Stimulated activated CD8-positive, alpha-beta memory T cell treated with anti-CD3 and anti-CD28 coated beads, Interleukin-2, amount 100 ng/mL, for 1 hour (primary cell): ENCODE measurements at places on chromosomes 13 and 19.

- DNase-seq: no peak
These were observed 29.1 kb downstream of the SIGLEC5 start for GRCh38 chr19:51600940-51601580.

GRCh38 chr13:113963376-113963775 lies 10.5 kb downstream of the C13orf46 start:
- DNase-seq: no peak

DNA sequence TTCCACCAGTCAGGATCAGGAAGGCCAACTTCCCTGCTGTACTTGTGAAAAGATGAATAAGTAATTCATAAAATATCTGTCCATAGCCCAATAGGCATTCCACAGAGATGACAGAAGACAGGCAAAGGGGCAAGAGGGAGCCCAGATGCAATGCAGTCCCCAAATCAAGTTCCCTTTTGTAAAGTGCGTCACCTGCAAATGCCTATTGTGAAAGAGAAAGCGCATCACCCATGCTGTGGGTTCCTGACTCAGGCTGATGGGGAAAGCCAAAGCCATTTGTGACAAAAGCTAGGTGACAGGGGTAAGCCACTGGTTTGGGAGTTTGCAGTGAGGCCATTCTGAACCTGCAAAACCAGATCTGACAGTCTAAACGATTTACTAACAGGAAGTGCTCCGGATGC lies 157.5 kb upstream of the ZNF536 start:
- no peak for DNase-seq

GRCh38 chr13:21243045-21243897 lies 66.8 kb downstream of the MRPL57 start:
- DNase-seq: no peak

DNA sequence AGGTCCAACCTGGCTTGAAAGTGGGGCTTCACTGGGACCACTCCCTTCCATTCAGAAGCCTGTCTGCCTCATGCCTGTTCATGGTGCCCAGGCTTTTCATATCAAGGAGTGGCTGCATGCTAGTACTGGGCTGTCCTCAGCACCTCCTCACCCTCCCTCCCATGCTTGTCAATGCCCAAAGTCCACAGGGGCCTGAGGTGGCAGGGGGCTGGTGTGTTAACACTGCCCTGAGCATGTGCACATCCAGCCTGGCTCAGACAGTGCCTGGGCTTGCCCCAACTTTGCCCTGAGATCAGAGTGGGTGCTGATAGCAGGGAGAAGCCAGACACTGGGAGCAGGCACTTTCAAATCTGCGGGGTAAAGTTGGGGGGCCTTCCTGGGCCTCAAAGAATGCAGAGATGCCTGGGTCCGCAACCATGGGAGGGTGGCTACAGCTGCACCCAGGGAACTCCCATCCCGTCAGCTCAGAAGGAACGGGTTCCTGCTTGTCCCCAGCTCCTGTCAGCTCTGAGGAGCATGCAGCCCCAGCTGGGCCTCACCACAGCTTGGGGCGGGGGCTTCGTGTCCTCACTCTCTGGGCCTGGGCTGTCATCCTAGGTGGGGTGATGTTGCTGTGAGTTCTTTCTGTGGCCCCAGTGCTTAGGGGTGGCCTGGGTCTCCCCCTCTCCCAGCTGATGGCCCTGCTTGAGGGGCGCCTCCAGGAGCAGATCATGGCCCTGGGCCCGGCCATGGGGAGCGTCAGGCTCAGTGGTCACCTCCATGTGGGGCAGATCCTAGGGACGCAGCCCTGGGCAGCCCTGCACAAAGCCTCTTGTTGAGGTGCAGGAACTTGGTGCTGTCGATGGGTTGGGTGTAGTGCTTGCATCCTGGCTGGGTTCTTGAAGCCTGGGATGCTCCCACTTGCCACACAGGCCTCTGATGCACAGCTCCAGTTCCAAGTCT lies 830.6 kb upstream of the SLITRK5 start:
- no peak for DNase-seq

GRCh38 chr13:57682128-57682716 lies 50.7 kb downstream of the PCDH17 start:
- no peak for DNase-seq

DNA sequence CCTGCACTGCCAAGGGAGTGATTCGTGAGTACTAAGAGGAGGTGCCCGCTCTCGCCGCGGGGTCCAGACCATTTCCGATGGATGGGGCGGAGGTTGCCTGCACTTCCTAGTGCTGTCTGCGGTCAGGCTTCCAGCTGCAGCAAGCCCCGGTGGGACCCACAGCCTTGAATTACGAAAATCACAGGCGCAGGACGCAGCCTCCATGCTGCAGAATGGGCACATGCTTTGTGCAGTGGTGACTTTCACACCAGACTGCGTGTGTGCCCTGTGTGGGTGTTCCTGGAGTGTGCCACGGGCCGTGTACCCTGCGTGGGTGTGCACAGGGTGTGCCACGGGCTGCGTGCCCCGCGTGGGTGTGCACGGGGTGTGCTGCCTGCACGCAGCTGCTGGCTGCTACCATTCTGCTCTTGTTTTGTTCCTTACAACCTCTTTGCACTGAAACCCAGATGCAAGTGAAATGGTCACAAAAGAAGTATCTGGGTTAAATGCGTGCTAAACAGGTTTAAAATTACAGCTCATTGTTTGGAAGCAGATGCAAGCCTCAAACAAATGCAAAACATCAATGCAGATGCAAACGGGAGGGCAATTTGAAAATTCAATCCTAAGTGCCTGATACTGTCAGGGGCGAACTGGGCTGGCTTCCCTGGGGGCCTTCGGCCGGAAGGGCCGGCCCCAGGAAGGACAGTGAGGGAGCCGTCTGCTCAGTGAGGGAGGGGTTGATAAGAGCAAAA lies 221.2 kb upstream of the SOX1 start:
- no peak for DNase-seq

GRCh38 chr19:54574527-54575056 lies 1.0 kb downstream of the LILRA2 start:
- no peak for DNase-seq
